Substantia nigra (tissue), 51 donors: ENCODE measurements at places on chromosomes 5 and 9.

GRCh38 chr9:78014776-78015175, 16.8 kb downstream of the GNAQ start:
- DNase-seq: no peak

GRCh38 chr5:71892641-71893365, 173.7 kb downstream of the CARTPT start:
- DNase-seq: no peak

DNA sequence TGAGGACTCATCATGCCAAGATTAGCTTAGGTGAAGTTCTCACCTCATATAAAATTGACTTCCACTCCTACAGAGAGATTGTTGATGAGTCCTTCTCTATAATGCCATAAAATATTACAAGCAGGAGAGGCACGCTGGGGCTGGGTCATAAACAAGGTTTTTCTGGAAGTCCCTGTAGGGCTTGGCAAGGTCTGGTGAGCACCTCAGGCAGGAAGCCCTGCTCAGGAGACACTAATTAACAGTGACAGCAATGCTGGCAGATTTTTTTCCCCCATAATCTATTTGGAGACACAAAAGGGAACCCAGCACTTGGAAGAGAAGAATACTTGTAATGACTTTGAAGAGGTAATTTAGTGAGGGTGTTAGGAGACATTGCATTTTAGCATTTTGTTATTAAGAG, 118.7 kb downstream of the DIRAS2 start:
- DNase-seq: no peak

- DNase-seq: peak; percentile 8
Measured at GRCh38 chr9:114953959-114954358, 23.6 kb upstream of the TNFSF8 start.

DNA sequence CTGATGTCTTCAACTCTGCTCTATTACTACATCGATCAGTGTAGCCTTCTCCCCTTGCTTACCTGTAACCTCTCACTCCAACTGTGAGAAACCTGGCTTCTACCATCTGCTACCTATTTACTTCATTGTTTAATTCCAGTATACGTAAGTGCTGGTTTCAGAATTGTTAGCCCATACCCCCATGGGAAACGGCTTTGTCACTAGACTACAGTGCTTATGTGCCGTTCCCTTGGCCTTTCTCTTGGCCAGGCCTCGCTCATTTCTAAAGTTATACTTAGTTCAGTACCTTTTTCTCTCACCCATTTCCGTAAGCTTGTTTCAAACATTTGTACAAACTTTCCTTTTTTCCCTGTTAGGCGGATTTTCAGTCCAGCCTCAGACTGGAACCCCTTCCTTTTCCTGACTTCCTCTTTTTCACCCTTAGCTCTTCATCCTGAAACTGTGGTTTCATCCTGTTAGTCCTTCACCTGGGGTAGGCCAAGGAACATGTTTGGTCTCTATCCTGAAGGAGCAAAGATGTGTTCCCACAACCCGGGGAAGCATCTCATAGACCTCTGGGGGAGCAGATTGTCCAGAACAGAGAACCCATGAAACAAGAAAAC, 21.7 kb downstream of the ALG2 start:
- DNase-seq: no peak

- no peak for DNase-seq
Measured at GRCh38 chr9:73167614-73168013, 15.9 kb downstream of the ANXA1 start.
